Caco-2 (cell line): ENCODE measurements at places on chromosomes 1 and 21.

DNA sequence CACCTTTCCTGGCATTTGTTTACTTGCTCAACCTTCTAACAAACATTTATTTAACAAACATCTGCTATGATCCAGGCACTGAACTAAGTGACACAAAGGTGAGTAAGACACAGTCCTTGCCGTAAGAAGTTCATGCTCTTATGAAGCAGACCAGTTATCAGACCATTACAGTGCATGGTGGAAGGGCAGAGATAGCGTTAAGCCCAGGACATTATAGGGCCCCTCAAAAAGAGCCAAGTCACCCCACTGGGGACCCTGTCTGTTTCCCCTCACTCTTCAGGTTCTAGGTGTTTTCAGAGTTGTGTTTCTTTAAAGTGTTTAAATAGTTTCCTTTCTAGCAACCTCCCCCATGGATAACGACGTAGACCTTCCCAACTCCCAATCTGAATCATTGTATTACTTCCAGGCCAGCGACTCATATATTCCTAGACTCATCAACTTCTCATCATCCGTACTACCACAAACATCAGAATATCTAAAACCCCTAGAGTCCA, 39.3 kb downstream of the TCP10L start:
- DNase-seq, result no peak

- no peak for DNase-seq
These were observed 41.6 kb upstream of the LRIG2 start for GRCh38 chr1:113031171-113031933.

DNA sequence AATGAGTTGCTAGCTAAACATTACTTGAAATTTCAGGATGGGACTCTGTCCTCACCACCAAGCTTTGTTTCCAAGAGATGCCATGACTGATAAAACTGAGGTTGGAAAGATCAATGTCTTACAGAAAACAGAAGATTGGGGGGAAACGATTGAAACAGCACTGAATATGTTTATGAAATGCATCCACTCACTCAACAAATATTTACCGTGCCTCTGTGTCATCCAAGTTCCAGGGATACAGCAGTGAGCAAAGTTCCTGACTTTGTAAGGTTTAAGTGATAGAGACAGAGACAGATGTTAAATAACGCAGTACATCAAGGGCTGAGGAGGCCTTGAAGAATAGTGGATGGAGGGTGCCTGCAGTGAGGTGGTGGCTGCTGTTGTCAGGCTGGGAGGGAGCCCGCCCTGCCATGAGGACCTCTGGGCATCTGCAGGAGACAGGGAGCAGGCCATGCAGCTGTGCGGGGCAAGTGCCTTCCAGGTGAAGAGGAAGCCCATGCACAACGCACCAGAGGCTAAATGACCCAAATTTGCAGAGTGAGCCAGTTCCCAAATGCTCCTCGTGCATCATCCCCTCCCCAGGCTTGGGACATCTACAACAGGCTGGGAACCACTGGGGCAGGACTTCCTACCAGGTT, 108.0 kb downstream of the HLCS start:
- DNase-seq, result no peak

GRCh38 chr1:958823-959730, at the start of gene NOC2L:
Gene NOC2L (minus strand): TSS chr1:959256. CDS start chr1:959240, 16 bp downstream.
- peak; percentile 90 for DNase-seq

DNA sequence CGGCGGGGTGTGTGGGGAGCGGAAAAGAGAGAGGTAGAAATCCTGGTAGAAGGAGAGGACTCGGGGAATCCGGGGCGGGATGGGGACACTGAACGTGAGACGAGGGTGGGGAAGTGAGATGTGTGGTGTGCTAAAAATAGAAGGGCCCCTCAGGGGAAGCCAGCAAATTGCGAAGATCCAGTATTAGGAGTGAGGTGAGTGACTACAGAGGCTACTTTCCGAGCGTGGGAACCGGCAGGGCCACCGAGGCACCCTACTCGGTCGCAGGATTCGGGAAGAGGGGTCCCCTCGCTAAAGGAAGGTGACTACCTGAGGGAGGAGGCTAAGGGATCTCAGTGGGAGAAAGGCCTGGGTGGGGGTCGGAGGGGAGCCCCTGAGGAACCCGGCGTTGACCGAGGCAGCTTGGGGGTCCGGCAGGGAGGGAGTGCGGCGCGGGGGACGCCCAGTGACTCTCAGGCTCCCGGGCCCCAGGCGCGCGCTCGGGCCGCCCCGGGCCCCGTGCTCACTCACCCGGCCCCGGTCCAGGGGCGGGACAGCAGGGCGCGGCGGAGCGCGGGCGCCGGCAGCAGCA, 318 bp downstream of the ALDH4A1 start:
- no peak for DNase-seq

DNA sequence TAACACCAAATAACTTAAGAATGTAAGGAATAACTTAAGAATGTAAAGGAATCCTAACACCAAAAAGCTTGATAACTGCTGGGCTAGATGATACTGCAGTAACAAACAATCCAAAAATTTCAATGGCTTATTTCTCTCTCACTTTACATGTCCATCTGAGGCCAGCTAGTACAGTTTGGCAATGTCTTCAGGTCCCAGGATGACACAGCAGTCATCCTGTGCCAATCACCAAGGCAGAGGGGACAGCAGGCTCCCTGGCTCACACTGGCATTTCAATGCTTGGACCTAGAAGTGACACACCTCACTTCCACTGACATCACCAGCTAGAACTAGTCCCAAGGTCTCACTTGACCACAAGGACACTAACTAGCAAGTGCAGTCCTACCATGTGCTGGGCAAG, 15.3 kb downstream of the DNAJC11 start:
- DNase-seq, result no peak

DNA sequence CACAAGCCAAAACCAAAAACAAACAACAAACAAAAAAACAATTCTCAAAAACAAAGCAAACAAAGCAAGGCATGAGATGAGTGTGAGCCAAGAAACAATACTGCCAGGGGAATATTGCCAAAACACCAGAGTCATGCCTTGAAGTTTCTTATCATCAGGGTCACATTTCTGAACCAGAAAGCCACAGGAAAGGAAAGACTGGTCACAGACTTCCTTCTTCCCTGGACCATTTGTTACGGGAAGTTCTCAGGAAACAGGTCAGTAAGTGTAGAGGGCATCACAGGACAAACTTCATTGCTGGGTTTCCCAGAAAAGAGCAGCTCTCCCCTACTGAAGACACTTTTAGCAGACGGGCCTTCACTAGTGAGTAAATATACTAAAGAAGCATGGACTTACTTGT, 191.2 kb downstream of the GABPA start:
- no peak for DNase-seq

- no peak for DNase-seq
These were observed 41.7 kb downstream of the ITPKB start for GRCh38 chr1:226697151-226697928.

DNA sequence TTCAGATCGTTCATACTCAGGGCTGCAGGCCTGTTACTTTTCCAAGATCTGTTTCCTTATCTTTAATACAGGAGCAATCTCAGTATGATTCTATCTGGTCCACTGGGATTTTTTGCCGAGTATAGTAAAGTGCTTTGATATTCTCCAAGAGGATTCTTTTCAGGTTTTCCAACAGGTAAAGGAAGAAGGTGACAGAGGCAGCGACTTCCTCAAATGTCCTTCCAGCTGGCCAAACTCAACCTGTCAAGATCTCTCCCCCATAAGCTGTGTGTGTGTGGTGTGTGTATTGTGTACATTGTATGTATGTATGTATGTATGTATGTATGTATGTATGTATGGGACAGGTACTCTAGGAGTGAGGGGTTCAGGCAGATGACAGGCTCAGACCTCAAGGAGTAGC, 1.1 kb downstream of the AKR1A1 start:
- DNase-seq, result no peak

DNA sequence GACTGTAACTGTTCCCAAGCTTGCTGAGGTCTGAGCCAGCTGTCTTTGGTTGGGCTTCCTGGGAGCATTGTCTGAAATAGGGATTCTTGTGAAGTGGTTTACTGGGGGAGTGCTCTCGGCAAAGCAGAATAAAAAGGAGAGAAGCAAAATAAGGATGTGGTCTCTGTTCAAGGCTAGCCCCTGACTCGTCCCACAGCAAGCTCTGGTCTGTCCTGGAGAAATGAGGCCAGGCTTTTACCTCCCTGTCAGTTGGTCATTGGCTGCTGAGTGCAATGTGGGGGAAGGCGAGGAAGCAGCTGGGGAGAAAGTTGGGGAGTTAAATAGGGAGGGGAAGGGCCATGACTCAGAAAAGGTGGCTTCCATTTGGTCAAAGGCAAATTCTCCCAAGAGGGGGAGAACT, 303.9 kb upstream of the DUSP10 start:
- no peak for DNase-seq

DNA sequence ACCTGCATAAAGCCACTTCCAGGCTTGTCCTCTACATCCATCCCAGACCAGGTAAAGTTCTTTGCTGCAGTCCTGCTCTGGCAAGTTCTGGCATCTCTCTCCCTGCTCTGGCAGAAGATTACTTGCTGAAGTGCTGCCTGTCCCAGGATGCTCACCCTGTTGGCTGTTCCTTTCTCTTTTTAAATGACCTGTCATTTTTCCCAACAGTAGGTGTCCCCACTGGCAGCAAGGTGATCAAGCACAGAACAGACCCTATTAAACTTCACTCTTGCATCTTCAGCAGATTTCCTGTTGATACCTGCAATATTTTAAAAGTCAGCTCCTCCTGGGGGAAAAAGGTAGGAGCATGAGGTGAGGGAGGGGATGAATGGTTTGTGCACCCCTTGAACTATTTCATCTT, 332.6 kb downstream of the PBX1 start:
- no peak for DNase-seq

- no peak for DNase-seq
These were observed 31.6 kb downstream of the TGFB2 start for GRCh38 chr1:218376722-218377121.

GRCh38 chr1:1129381-1129821, 13.5 kb upstream of the C1orf159 start:
- no peak for DNase-seq

DNA sequence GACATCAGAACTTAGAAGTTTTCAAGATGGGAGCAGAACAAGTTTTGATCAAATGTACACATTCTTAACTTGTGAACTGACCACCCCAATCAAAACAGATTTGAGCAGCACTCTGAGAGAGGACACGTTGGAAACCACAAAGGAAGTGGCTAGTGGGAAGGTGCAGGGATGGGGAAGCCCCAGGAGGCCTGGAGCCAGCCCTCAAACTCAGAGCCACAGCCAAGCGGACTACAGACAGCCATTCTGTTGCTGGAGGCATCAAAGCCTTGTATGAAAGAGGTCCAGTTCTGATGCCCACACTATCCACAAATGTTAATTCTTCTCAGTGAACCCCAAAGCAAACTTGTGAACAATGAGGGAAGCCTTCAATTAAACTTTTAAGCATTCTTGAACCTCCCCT, 143.6 kb upstream of the RAB4A start:
- DNase-seq, result no peak

DNA sequence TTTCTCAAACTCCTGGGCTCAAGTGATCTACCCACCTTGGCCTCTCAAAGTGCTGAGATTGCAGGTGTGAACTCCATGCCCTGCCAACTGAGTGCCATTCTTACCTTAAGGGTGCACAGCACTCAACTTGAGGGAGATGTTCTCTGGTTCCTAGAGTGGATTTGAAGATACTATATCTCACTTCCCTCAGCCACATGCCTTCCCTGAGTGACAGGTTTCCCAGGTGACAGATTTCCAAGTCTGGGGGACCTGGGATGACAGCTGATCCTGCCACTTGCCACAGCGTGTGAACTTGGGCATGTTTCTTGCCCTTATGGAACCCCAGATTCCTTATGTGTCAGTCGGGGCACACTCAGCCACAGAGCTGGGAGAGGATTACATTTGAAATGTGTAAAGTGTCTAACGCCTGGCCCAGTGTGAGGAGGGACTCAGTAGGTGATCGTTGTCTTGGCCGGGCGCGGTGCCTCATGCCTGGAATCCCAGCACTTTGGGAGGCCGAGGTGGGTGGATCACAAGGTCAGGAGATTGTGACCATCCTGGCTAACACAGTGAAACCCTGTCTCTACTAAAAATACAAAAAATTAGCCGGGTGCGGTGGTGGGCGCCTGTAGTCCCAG, 29.6 kb upstream of the BTG2 start:
- no peak for DNase-seq

DNA sequence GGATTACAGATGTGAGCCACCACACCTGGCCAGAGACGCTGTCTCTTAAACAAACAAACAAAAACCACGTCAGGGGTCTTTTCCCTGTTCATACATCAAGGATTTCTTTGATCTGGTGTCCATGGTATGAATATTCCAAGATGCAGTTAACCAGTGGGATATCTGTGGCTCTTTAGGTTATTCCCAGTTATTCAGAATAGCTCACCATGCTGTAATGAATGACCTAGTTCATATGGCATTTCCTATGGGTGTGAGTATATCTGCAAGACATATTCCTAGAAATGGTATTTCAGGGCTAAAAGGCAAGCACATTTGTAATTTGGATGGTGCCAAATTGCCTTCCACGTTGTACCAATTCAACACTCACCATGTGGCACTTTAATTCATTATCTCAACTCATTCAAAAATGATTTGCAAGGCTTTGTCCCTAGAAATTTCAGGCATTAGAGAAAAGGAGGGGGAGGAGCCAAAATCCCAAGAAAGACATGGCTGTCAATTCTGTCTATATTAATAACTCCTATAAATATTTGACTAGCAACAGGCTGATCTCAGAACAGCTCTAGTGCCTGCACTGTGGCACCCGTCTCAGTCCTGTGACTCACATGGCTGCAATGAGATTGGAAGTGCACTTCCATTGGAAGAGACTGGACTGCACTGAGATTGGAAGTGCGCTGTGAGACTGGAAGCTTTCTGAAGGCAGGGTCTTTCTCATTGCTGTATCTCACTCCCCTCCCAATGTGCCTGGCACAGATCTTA, 6.0 kb upstream of the STMN1 start:
- DNase-seq, result no peak

DNA sequence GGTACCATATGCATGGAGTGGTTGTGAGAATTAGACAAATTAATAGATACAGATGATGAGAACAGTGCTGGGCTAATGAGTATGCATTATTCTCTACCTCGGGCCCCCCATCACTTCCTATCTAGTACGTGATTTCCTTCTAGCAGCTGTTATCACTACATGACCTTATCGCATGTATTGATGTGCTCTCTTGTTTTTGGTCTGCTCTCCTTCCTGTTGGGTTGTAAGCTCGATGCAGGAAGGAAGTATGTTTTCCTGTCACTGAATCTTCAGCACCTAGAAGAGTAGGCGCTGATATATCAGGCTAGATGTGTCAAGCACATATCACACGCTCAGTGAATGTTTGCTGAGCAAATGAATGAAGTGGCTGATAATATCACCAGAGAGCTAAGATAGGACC, 43.9 kb upstream of the IFNAR2 start:
- DNase-seq, result no peak

GRCh38 chr1:119682141-119682540, 29.6 kb upstream of the PHGDH start:
- DNase-seq, result no peak

DNA sequence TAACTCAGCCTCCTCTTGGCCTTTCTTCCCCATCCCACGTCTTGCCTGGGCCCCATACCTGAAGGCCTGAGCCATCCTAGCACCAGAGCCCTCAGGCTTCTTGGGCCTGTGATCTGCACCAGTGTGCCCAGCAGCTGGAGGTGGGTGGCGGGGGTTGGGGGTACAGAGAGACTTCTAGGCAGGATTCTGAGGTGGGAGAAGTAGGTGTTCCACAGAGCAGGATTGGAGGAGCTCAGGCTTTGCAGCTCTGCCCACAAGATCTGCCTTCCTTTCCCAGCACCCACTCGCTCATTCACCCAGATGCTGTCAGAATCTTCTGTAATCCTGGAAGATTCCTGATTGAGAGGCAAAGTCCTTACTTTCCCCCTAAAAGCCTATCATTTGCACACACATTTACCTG, 10.0 kb upstream of the GJB5 start:
- no peak for DNase-seq
